WTC11 (cell line): ENCODE measurements at places on chromosomes 6 and 20. TPM values are rescaled to one million over a fixed set of nuclear protein-coding genes. Genes with fewer than 3 reads are reported as not detected.

TREM2 gene
- 0.18 TPM in 1 of 3 replicates, not detected in the others for total RNA-seq

NKAIN2 gene
- total RNA-seq, result 0.33 to 0.64 TPM (median 0.41 TPM) in 3 replicates

PI16 gene
- total RNA-seq, result 0.09 to 0.17 TPM in 2 of 3 replicates, not detected in the other

ISM1 gene
- total RNA-seq, result 0.52 to 0.85 TPM (median 0.62 TPM) in 3 replicates

HLA-DRB5 gene
- total RNA-seq, result 0.30 TPM in 1 of 3 replicates, not detected in the others
